IMR-90 (cell line): ENCODE measurements at places on chromosomes 12 and 14. TPM values are rescaled to one million over a fixed set of nuclear protein-coding genes. Genes with fewer than 3 reads are reported as not detected.

- no peaks in the 10 kb centered on the region for H3K4me1 ChIP-seq
- no peaks in the 10 kb centered on the region for H3K27me3 ChIP-seq
- no peaks in the 10 kb centered on the region for H3K36me3 ChIP-seq
- H3K4me3 ChIP-seq = no peak overlapping the region
- no peak overlapping the region for H3K27ac ChIP-seq
- DNase-seq = peak; percentile 32
Observed at GRCh38 chr12:39990122-39991101, 115.5 kb downstream of the SLC2A13 start.

DNA sequence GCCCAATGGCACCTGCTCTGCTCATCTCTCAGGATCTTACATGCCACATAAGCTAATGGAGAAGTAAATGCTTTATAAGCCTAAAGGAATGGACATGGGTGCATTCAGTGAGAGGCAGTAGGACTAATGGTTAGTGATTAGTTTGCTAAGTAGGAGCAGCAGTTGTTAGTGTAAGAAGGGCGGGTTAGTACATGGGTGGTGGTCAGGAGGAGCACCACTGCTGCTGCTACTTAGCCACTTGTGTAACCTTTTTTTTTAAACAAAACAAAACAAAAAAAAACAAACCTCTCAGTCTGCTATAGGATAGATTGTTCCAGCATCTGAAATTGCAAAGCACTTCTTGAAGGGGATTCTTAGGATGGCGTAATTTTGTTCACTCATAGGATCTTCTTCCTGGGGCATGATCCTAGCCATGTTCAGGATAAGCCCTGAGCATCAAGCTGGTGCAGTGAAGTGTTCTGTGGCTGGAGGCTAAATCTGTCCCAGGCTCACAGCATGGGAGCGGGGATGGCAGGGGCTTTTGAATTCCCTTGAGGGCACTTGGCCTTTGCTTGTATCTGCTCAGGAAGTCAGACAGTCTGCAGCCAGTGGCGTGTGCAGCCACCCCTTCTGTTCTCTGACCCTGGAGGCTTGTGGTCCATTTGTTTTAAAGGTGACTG is 63.6 kb downstream of the CHST11 start:
- DNase-seq = no peak
- no peaks in the 10 kb centered on the region for H3K4me1 ChIP-seq
- no peak overlapping the region for H3K27ac ChIP-seq
- no peaks in the 10 kb centered on the region for H3K36me3 ChIP-seq
- no peak overlapping the region for H3K4me3 ChIP-seq

- peaks cover 19% of the 10 kb centered on the region for H3K27me3 ChIP-seq
- H3K27ac ChIP-seq = no peak overlapping the region
- no peaks in the 10 kb centered on the region for H3K36me3 ChIP-seq
Observed at GRCh38 chr14:21313512-21313911, 33.6 kb downstream of the RPGRIP1 start.

DNA sequence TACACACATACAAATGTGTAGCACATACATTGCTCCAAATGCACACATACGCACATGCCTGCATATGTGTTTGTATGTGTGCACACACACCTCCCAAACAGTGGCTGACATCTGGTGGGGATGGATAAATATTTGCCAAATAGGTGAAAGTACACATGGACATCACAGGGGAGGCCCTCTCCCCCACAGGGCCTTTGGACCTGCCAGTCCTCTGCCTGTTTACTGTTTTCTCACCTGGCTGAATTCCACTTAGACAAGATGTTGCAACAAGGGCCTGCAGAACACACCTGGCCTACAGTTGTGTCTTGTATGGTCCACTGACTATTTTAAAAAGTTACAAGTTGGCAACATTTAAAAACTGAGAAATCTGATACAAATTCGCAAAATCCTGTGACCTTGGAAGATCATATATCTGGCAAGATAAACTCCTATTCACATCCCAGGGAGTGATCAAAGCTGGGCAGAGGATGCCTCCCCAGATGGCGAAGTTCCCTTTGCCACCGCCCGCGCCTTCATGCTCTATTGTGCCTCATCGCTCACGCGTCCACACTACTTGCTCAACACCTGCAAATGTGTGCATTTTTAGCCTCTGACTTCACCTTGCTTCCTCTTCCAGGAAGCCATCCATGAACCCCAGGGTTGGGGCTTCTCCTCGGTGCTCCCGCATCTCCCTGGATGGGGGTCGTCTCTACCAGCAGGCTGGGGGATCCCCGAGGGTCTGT is 118.4 kb upstream of the FZD10 start:
- DNase-seq = no peak
- H3K27ac ChIP-seq = no peak overlapping the region
- H3K4me1 ChIP-seq = no peaks in the 10 kb centered on the region
- H3K27me3 ChIP-seq = no peaks in the 10 kb centered on the region

GRCh38 chr14:28361486-28361885 is 405.1 kb upstream of the FOXG1 start:
- no peaks in the 10 kb centered on the region for H3K4me1 ChIP-seq
- no peaks in the 10 kb centered on the region for H3K27me3 ChIP-seq
- no peak for DNase-seq
- no peak overlapping the region for H3K27ac ChIP-seq
- no peak overlapping the region for H3K4me3 ChIP-seq
- H3K36me3 ChIP-seq = no peaks in the 10 kb centered on the region

GRCh38 chr12:29287622-29288021 is 93.3 kb downstream of the ERGIC2 start:
- H3K4me3 ChIP-seq = no peak overlapping the region
- H3K4me1 ChIP-seq = peaks cover 3% of the 10 kb centered on the region; the same call in 1 of the 2 replicates

DNA sequence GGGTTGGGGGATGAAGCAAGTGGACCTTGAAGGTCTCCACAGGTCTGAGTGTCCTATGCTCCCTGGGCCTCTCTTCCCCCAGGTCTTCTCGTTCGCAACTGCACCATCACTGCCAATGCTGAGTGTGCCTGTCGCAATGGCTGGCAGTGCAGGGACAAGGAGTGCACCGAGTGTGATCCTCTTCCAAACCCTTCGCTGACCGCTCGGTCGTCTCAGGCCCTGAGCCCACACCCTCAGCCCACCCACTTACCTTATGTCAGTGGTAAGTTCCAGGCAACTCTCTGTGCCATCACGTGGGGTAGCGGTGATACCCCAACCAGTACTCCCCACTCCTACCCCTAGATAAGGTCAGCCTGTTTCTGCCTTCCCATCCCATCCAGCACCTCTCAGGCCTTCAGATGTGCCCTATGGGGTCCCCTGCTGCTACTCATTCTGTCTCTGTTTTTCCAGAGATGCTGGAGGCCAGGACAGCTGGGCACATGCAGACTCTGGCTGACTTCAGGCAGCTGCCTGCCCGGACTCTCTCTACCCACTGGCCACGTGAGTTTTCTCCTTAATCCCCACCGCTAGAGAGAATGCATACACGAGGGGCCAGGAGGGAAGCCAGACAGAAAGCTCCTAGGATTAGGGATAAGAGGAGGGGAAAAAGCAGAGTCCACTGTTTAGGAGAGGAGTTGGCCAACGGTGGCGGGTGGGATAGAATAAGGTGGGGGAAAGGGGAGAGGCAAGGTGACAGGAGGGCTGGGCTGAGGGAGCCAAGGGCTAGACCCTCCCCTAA is 1.6 kb upstream of the TAPBPL start:
- H3K36me3 ChIP-seq = peaks cover 5% of the 10 kb centered on the region; the same call in 1 of the 2 replicates
- no peaks in the 10 kb centered on the region for H3K27me3 ChIP-seq
- H3K27ac ChIP-seq = peak overlapping the region; percentile 98
- H3K4me3 ChIP-seq = peak overlapping the region; percentile 57; the same call in 1 of the 2 replicates

DNA sequence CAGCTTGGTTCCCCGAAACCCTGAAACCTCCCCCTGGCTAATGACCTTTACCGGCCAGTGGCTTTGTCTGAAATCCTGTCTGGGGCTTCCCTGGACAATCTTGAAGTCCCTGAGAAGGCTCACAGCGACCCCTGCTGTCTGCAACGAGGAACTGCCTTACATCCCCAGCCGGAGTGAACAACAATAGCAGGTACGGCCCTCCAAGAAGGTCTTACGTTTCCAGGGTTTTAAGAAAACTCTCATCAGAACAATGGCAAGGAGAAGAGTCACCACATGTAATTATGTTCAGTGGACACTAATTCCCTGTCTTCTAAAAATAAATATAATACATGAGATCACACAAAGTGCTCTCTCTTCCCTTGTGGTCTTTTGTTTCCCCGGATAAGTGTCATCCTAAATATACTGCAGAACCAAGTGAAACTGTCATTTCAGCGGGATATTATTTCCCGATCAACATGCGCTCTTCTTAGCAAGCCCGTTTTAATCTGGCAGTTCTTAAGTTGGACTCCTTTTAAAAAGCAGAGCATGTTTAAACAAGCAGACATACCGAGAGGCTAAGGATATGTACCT is 53.3 kb downstream of the RBM19 start:
- peaks cover 17% of the 10 kb centered on the region for H3K36me3 ChIP-seq
- H3K27ac ChIP-seq = no peak overlapping the region
- no peaks in the 10 kb centered on the region for H3K4me1 ChIP-seq
- peak; percentile 70 for DNase-seq
- H3K27me3 ChIP-seq = no peaks in the 10 kb centered on the region

The BCL11B gene
- under 0.01 TPM in 2 replicates for total RNA-seq
